Stimulated activated CD8-positive, alpha-beta memory T cell treated with anti-CD3 and anti-CD28 coated beads, Interleukin-15, amount 100 ng/mL, for 24 hours (primary cell): ENCODE measurements at places on chromosomes 6 and 20.

DNA sequence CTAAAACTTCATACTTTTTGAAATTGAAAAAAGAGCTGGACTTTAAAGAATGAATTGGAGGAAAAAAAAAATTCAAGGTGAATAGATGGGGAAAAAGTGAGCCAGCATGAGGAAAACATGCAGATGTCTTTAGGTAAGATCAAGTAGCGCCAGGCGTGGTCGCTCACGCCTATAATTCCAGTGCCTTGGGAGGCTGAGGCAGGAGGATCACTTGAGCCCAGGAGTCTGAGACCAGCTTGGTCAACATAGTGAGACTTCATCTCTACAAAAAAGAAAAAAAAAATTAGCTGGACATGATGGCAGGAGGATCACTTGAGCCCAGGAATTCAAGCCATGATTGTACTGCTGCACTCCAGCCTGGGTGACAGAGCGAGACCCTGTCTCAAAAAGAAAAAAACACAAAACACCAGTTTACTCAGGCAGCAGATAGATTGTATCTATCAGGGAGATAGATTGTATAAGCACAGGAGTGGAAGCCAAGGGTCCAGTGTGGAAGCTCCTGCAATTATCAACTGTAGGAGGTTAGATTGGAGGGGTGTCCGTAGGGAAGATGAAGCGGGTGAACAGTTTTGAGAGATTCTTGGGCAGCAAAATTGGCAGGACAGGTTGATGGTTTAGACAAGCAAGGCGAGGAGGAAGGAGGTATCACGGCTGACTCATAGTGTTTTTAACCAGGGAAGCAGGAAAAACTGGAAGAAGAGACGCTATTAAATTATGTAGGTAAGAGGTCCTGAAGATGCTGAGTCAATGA is 97.6 kb upstream of the ZNF217 start:
- no peak for DNase-seq

- DNase-seq = no peak
Observed at GRCh38 chr6:45898941-45899682, 116.5 kb downstream of the CLIC5 start.

DNA sequence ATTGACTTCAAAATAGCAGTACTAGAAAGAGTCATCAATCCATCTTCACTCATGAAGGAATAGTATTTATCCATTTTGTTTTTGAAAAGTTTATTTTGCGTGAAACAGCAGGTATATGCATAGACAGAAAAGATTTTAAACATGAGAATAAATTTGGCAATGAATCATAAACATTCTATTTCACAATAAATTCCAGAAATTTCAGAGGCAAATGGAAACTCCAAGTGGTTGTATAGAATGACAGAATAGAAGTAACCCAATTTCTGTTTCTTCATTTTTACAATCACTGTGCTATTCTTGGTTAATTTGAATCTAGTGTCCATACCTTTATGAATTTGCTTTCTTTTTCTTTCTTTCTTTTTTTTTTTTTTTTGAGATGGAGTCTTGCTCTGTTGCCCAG is 173.0 kb upstream of the ECI2 start:
- no peak for DNase-seq

DNA sequence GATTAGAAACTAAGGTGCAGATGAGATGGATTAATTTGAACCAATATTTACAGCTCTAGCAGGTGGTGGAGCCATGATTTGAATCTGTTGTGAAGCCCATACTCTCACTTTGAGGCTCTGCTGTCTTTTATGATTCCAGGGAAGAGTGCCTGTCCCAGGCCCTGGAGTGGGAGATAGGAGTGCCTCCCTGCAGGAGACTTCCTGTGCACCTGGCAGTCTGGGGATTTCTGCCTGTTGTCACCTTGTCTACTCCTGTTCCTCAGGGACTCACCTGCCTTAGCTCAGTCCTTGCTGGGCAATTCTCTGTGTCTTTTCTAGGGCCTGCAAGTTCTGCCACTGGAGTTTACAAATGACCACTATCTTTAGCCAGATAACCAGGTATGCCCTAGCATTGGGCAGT is 46.3 kb downstream of the SCAND1 start:
- no peak for DNase-seq

DNA sequence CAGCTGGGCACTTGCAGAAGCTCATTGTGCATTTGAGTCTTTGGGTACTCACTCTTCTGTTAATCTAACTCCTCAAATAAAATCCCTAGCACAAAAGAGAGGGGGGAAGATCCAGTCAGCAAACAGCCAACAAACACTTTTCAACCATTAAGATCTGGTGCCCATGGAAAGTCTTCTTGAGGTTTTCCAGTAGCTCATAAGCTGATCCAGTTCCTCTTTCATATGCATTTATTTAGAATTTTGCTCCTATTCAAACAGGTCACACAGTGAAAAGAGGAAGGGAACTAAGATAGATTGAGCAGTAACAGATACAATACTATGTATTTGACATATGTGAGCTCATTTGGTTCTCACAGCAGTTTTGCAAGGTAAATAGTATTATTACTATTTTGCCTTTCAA is 38.6 kb downstream of the HLA-DPB1 start:
- no peak for DNase-seq

- DNase-seq = no peak
Observed at GRCh38 chr6:10411971-10412460, 2.9 kb downstream of the TFAP2A start.

DNA sequence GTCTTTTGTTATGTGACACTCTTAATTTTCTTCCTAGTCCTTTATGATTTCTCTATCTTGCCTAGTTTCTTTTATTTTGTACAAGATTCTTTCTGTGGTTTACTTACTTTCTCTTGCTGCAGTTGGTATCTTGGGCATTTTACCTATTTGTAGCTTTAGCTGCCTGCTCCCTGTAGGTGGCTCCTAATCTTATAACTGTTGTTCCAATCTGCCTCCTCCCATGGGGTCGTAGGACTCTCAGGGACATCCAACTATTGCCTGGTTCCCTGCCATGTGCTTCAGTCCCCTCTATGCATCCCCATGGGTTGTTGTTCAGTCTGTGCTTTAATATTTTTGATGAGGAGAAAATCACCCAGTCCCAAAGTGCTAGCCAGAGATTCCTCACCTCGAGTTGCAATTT is 31.4 kb downstream of the RIN2 start:
- DNase-seq = no peak

DNA sequence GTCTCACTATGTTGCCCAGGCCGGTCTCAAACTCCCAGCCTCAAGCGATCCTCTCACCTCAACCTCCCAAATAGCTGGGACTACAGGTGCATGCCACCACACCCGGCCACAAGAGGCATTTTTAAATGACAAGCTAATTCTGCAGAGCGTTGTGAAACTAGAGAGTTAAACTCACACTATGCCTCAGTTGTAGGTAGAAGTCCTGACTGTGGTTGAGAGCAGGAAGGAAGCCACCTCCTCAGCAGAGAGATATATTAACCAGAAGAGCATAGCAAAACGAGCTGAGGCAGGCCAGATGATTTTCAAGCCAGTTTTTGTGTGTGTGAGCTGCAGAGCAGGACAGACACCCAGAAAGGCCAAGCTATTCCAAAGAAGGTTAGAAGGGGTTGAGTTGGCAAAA is 150.3 kb downstream of the MBOAT1 start:
- no peak for DNase-seq

DNA sequence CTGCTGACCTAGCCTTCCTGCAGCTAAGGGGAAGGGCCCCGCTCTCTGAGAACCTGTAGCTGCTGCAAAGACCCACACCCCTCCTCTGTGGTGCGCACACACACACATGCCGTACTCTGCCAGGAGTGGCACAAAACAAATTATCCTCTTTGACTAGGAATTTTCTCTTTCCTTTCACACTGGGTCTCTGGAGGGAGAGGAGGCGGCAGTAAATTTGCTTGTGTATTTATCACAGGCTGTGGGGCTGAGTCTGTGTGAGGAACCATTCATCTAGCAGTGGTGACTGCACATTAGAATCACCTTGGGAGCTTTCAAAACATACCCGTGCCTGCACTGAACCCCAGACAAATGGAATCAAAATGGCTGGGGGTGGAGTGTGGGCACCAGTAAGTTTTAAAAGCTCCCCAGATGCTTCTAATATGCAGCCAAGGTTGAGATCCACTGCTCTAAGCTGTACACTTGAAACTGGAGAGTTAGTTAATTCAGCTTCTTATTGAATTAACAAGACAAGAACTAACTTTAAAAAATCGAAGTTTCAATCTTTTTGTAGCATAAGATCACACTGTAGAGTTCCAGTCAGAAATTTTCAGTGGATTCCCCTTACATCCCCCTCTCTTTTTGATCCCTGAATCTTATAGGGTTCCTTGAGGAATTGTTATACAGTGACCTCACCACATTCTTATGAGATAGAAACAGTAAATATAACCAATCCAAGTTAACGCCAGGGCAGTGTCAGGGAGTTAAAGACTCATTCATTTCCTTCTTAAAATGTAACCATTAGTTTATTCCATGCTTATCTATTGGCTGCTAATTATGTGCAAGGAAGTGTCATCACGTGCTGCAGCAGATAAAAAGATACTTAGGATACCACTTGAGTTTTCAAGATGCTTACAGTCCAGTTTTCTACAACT is 29.8 kb upstream of the GMDS start:
- no peak for DNase-seq

DNA sequence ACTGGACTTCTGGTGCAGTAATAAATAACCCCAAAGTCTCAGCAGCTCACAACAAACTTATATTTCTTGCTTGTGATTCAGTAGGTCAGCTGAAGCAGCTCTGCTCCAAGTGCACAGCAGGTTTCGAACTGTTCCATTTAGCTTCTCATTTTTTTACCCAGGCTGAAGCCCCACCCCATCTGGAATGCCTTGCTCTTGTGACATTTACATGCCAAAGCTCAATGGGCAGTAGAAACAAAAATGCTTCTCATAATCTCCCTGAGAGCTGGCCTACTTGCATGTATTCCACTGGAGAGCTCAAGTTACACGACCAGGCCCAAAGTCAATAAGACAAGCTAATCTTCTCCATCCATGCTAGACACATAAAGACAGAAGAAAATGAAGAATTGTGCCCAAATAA is 165.2 kb downstream of the HAO1 start:
- DNase-seq = no peak

DNA sequence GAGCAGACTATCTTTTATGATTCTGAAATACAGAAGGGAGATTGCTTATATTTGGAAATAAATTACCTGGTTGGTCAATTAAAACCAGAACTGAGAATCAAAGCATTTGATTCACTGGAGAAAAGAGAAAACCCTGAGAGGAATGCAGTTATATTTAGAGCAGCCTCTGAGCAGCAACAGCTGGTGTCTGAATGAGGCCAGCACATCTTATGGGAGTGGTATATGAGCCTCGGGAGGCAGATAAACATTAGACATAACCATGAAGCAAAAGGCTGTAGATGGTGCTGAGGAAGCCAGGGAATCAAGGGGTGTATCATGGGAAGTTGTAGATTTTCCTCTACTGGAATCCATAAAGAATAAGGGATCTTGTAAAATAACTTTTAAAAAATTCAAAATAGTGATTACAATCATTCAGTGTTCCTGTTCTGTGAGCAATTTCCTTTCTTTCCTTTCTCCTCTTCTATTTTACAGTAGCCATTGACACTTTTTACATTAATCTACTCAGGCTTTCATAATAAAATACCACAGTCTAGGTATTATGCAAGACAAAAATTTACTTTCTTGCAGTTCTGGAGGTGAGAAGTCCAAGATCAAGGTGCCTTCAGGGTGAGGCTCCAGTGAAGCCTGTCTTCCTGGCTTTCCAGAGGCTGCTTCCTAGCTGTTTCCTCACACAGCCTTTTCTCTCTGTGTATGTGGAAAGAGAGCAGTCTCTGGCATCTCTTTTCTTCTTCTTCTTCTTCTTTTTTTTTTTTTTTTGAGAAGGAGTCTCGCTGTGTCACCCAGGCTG is 32.8 kb upstream of the ENPP5 start:
- DNase-seq = no peak

DNA sequence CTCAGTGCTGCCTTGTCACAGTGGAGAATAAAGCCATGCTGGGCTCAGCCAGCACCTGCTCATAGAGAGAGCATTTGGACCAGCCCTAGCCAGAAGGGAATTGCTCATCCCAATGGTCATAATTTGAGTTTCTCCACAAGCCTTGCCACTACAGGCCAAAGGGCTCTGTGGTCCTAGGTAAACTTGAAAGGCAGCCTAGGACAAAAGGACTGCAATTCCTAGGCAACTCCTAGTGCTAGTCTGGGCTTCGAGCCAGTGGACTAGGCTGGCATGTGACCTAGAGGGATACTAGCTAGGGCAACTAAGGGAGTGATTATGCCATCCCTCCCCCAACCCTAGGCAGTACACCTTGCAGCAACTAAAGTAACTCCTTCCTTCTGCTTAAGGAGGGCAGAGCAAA is 516.2 kb downstream of the BCKDHB start:
- DNase-seq = no peak

DNA sequence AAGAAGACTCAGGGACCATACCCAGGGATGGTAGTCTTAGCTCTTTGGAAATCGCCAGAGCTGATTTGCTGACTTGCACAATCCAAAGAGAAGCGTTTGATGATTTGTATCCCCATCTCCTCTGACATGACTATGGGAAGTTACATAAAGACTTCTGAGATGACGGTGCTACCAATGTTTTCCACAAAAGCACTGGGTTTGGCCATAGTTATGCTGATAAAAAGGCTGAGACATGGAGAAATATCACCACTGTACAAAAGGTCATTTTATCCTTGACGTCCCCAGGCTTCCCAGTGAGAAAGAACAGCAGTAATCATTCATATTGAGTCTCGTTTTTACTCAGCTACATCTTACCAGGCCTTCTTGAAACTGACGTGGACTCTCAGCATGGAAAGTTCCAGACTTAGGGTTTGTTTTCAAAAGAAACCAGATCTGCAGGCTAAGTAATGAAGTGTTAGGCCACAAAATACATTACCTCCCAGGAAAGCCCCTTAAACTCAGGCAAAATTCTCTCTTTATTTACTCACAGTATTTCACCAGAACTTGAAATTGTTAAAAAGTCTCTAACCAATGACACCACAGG is 370.3 kb upstream of the JARID2 start:
- DNase-seq = no peak

DNA sequence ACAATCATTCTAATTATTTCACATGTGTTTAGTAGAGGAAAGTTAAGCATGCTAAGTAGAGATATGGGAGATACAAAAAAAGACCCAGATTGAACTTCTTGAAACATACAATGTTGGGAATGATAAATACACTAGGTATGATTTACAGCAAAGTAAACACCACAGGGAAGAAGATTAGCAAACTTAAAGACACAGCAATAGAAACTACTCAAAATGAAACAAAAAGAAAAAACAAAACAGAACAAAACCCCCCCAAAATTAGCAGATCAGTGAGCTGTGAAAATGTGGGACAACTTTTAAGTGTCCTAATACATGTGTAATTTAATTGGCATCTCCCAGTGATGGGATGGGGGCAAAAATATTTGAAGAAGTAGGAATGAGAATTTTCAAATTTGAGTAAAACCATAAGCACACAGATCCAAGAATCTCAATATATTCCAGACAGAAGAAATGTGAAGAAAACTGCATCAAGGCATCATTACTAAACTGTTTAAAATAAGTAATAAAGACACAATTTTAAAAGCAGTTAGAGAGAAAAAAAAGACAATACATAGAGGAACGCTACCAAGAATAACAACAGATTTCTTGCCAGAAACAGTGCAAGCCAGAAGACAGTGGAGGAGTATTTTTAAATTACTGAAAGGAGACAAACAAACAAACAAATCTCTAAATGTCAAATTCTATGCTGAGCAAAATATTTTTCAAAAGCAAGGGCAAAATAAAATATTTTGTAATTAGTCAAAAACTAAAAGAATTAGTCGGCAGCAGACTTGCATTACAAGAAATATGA is 473.7 kb downstream of the QKI start:
- DNase-seq = no peak

- no peak for DNase-seq
Observed at GRCh38 chr6:128029826-128030225, 129.0 kb upstream of the THEMIS start.
